BE2C (cell line): ENCODE measurements at places on chromosomes 13 and 19.

GRCh38 chr13:99528547-99528946, 27.3 kb downstream of the TM9SF2 start:
- DNase-seq = peak; percentile 15

DNA sequence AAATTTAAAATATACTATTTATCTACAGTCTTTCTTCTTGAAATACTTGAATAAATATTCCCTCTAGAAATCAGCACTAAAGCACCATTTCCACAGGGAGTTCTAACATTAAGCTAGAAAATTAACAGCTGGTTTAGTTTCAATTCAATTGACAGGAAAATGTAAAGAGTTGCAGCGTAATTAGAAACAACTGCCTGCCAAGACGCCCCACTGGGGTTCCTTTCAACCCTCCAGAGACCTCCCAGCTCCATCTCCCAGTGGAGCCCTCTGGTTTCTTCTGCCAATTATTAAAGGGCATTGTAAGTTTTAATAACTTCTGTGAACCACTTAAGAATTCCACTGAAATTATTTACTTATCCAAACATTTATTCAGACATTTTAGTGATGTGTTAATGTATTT, 4.2 kb downstream of the GJA3 start:
- DNase-seq = no peak

GRCh38 chr19:47084879-47085439, 28.6 kb downstream of the ZC3H4 start:
- DNase-seq = no peak

- no peak for DNase-seq
Measured at GRCh38 chr13:27267596-27267995, 3.0 kb upstream of the RASL11A start.

GRCh38 chr13:49403996-49404702, 39.7 kb downstream of the CAB39L start:
- DNase-seq = no peak

GRCh38 chr13:82634946-82635345, 1247.3 kb downstream of the SLITRK1 start:
- no peak for DNase-seq

- DNase-seq = no peak
Measured at GRCh38 chr13:110815471-110816204, 99.2 kb downstream of the ANKRD10 start.

GRCh38 chr13:69857183-69857821, 250.3 kb upstream of the ATXN8OS start:
- DNase-seq = no peak

DNA sequence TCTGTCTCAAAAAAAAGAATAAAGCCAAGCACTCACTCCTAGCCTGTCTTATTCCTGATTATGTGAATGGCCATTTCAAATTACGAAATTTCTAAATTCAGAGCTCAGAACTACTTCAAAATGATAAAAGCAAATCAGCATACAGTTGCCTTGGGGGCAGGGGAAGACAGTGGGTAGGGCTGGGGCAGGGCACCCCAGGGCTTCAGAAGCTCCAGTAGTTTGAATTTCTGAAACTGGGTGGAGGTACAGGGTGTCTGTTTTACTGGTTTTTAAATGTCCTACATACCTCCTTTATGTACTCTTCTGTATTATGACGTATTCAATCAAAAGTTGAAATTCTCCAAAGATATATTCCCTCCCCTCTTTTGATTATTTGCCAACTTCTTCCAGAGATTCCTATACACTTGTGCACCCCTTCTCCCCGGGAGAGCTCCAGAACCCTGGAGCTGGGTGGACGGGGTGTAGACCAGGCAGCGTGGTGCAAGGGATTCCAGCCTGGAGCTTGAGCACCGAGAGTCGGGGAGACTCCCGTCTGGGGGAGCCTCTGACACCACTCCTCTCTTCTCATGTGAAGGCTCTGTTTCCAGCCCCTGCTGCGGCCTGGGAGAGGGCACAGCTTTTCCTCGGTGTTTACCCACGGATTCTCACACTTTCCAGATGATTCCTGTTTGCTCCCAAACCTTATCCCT, 84.7 kb upstream of the GPR183 start:
- no peak for DNase-seq

DNA sequence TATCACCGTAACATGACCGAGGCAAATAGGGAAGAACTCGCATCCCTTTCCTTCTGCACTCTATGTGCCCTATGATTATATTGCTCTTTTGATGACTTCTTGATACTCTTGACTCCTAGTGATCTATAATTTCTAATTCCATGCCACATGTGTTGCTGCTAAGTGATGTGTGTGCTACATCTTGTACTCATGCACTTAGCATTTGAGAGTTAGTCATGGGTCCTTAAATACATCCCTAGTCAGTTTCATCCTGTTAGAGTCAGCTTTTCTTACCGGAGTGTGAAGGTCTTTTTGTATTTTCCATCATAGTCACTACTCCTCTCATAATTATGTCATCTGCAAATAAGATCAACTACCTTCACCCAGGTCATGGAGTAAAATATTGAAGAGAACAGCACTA, 30.2 kb downstream of the RXFP2 start:
- DNase-seq = no peak

- peak; percentile 40 for DNase-seq
Measured at GRCh38 chr13:103694033-103694432, 627.8 kb upstream of the SLC10A2 start.

DNA sequence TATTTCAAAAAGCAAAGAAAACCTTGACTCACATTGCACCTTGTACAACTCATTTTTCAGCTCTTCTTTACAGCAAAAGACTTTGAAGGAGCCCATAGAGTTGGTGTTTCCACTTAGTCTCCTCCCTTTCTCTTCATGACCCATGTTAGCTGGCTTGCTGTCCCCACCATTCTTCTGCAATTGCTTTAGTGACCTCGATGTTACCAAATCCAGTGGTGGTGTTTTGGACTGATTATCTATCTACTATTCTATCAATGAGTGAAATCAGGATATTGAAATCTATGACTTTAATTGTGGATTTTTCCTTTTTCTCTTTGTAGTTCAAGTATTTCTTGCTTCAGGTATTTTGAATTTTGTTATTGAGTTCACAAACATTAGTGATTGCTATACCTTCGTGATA, 197.3 kb downstream of the GPC5 start:
- DNase-seq = no peak

GRCh38 chr19:38252941-38253691, 3.1 kb downstream of the PPP1R14A start:
- peak; percentile 28 for DNase-seq

- DNase-seq = no peak
Measured at GRCh38 chr19:13269348-13269747, 119.1 kb downstream of the IER2 start.

- DNase-seq = no peak
Measured at GRCh38 chr13:40102854-40103253, 447.4 kb downstream of the COG6 start.

- DNase-seq = no peak
Measured at GRCh38 chr13:67023130-67023876, 206.8 kb downstream of the PCDH9 start.

DNA sequence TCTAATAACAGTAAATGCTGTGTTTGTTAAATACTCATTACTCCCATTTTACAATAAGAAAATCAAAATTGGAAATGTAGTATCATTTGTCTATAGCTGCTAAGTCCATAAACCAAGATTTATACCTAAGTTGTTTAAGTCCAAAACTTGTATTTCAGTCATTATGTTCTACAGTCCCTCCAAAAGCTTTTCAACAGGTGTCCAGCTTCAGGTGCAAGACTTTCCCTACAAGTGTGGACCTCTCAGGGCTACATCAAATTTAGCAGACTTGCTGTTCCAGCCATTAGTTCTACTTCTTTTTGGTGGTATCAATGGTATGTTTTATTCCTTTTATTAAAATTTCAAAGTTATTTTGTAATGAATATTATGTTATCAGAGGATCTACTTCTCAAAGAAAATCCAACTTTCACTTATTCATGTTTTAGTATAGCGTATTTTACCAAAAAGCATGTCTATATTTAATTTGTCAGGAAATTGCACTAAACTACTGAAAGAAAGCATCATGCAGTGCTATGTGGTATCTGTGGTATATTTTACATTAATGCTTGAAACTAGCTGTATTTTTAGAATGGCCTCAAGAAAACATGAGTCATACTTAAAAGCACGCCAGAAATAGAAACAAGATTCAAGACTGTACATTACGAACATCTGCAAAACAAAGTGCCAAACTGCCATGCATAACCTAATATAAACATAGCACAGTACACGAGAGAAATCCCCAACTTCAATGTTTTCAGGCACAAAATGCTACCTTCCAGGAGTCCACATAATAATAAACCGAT, 44.5 kb downstream of the VWA8 start:
- DNase-seq = no peak

DNA sequence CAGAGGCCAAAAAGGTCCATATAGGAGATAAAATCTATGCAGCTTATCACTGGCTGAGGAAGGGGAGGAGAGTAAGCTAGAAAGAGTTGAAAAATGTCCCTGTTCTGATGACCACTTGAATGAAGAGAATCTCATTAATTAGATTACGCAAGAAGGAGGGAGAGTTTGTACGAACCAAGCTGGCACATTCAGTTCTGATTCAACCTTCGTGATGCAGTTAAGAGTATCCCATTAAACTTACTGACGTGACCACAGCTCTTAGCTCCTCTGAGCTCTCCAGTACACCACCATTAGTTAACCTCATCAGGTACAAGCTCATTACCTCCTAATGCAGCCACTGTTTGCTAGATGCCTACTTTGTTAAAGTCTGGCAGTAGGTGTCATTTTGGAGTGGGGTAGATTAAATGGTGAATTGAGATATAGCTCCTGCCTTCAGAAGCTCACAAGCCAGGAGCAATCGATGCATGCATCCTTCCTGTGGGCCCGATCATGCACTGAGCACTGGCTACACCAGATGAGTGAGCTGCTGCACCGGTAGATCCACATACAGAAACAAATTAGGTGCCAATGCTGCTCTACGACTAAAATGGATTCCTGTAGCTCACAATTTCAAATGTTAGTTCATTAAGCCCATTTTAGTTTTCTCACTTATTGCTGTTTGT, 458.3 kb downstream of the COG6 start:
- no peak for DNase-seq

DNA sequence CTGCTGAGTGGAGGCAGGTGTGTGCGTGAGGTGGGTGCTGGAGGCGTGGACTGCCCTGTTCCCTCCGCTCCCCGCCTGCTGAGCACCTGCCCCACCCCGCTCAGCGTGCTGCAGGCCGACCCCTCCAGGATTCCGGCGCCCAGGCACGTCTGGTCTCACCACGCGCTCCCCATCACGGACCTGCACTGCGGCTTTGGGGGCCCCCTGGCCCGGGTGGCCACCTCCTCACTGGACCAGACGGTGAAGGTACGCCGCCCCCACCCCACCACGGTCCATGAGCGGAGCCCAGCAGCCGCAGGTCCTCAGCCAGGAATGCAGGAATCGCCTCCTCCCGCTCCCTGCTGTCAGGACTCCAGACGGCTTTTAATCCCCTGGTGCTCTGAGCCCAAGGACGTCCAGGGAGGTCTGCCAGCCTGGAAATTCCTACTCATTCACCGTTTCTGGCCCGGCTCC, 6.0 kb downstream of the WDR18 start:
- DNase-seq = no peak

DNA sequence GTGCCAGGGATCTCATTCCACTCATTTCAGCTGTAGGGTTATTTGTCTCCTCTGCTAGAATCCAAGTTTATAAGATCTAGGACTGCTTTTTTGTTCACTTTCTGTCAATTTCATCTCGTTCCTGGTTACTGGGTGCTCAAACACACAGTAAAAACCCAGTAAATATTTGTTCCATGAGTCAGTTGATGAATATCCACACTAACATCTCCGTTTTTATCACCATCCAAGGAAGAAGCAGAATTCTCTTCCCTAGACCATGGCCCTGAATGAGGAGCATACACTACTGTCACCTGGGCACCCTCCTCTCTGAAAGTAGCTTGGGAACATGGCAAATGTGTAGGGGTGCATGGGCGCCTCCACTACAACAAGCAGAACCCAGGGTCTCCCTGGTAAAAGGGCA, 390.8 kb downstream of the FOXO1 start:
- DNase-seq = no peak

DNA sequence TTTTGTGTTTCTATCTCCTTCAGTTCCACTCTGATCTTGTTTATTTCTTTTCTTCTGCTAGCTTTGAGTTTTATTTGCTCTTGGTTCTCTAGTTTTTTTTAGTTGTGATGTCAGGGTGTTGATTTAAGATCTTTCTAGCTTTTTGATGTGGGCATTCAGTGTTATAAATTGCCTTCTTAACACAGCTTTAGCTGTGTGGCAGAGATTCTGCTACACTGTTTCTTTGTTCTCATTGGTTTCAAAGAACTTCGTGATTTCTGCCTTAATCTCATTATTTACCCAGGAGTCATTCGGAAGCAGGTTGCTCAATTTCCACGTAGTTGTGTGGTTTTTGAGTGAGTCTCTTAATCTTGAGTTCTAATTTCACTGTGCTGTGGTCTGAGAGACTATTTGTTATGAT, 251.7 kb upstream of the HTR2A start:
- no peak for DNase-seq

DNA sequence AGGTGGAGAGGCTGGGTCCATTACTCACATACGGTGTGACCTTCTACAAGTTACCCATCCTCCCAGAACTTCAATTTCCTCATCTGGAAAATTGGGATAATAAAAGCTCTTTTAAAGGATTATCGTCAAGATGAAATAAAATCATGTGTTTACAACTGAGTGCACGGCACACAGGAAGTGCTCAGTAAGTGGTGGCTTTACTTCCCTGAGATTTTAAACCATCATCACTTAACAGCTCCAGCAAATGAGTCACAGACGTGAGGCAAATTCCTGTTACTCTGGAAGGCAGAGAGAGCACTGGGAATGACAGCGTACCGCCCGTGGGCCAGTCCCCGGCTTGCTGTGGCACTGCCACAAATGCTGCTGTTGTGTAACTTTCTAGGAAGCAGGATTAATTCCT, 64.1 kb downstream of the MRPL57 start:
- no peak for DNase-seq

- DNase-seq = no peak
Measured at GRCh38 chr19:48348737-48349136, 15.0 kb downstream of the TMEM143 start.

GRCh38 chr19:55189403-55189835, 9.3 kb upstream of the SYT5 start:
- DNase-seq = peak; percentile 65
